BE2C (cell line): ENCODE measurements at places on chromosomes 12 and 14.

DNA sequence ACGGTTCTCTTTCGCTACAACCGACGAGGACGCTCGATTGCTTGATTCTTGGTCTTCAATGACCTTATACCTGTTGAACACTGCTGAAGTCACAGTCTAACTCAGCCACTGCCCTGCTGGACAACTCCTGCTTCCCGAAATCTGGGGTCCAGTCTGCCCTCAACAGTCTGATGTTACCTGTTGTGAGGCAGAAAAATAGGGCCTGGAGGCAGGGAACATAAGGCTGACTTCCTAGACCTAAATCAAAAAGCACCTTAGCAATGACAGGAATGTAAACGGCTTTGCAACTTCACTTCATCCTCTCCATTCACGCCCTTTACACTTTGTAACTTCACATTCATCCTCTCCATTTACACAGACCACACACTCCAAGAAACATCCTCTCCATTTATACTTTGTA, 597 bp upstream of the GLTP start:
- no peak for DNase-seq

DNA sequence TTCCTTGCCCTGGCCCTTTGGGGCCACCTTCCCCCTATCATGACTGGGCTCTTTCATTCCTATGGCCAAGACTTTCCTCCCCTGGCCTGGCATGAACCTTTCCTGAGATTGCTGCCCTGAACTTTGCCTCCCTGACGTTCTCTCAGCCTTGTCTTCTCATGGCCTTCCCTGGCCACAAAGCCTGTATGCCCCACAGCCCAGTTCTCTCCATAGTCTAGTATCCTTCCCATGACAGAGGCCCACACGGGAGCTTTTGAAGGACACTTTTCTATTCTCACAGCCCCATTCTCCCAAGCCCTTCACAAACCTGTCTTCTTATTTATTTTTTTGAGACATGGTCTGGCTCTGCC, 4.5 kb upstream of the RNU7-1 start:
- no peak for DNase-seq

GRCh38 chr14:89533766-89534165, 116.7 kb upstream of the FOXN3 start:
- DNase-seq: no peak

GRCh38 chr14:42322531-42323284, 716.0 kb downstream of the LRFN5 start:
- no peak for DNase-seq

DNA sequence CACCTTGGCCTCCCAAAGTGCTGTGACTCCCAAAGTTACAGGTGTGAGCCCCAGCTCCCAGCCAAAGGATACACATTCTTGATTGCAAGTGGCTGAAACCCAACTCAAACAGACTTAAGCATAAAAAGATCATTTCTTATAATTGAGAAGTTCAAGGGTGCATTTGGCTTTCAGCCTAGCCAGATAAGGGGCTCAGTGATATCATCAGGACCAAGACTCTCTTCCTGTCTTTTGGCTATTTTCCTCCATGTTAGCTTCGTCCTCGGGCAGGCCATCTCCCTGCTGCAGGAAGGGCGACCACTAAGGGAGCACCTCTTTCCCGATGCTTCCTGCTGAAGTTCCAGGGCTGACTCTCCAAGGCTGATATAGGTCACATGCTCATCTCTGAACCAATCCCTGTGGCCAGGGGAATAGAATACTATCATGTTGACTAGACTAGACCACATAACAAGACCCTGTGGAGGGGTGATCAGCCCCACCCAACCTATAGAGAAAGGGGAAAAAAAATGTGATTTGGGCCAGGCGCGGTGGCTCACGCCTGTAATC, 9.8 kb upstream of the KRT8 start:
- DNase-seq: no peak

GRCh38 chr12:51653431-51653830, 62.4 kb downstream of the SCN8A start:
- no peak for DNase-seq

DNA sequence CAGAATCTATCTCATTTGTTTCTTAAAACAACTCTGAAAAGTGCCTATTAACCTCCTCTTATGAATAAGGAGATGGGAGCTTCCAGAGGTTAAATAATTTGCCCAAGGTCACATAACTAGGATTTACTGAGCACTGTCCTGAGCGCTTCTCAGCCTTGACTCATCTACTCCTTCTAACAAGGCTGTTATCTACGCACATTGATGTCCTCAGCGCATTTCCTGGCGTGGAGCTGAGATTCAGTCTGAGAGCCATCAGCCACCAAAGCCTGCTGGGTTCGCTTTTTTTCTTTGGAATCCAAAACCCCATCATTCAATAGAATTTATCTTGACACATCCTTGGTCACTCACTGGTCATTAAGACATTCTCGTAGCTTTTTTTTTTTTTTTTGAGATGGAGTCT, 29.3 kb downstream of the AK7 start:
- no peak for DNase-seq

DNA sequence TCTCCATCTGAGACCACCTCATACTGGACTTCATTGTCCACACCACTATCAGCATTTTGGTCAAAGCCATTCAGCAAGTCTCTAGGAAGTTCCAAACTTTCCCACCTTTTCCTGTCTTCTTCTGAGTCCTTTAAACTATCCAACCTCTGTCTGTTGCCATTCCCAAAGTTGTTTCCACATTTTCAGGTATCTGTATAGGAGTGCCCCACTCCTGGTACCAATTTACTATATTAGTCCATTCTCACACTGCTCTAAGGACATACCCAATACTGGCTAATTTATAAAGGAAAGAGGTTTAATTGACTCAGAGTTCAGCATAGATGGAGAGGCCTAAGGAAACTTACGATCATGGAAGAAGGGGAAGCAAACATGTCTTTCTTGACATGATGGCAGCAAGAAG, 292.2 kb upstream of the ATXN7L3B start:
- no peak for DNase-seq

DNA sequence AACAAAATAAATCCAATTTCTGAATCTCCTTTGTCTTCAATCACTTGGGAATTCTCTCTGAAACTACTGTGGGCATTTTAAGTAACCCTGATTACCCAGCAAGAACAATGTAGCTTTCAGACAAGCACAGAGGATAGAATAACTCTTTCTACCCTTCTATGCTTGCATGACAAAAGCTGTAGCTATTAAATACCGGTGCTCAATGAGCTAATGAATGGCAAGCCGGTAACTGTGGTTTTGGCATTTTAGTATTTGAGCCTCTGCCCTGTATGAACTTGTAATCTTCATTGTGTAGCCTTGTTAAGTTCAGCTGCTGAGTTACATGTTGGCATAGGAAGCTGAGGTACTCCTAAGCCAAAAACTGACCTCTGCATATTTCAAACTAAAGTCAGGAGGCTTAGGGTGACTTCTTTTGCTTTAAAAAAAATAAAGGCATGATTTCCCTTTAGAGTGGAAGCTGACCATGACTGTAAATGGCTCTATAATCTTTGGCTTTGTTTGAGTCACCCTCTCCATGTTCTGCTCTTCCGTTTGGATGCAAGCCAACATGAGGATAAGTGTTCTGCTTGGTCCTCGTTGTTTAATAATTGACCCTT, 171.0 kb upstream of the HIF1A start:
- DNase-seq: peak; percentile 33

DNA sequence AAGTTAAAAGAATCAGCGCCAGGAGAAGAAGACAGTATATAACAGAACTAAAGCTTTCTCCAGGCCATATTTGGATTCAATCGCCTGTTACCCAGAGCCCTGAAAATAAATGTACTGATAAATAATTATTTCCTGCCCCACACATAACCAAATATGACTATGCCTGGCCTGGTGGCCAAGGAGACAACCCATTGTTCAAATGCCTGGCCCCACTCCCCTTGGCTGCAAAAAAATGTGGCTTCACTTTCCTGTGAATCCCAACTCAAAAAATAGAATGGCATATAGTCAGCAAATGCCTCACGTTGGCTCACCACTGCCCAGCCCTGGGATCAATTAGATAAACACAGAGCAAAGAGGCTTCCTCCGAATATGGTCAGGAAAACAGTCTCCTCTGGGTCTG, 472.1 kb downstream of the BCL11B start:
- DNase-seq: no peak

- no peak for DNase-seq
Measured at GRCh38 chr12:122943196-122943595, 23.1 kb downstream of the ABCB9 start.

- DNase-seq: no peak
Measured at GRCh38 chr14:79825046-79825521, 386.2 kb downstream of the DIO2 start.

DNA sequence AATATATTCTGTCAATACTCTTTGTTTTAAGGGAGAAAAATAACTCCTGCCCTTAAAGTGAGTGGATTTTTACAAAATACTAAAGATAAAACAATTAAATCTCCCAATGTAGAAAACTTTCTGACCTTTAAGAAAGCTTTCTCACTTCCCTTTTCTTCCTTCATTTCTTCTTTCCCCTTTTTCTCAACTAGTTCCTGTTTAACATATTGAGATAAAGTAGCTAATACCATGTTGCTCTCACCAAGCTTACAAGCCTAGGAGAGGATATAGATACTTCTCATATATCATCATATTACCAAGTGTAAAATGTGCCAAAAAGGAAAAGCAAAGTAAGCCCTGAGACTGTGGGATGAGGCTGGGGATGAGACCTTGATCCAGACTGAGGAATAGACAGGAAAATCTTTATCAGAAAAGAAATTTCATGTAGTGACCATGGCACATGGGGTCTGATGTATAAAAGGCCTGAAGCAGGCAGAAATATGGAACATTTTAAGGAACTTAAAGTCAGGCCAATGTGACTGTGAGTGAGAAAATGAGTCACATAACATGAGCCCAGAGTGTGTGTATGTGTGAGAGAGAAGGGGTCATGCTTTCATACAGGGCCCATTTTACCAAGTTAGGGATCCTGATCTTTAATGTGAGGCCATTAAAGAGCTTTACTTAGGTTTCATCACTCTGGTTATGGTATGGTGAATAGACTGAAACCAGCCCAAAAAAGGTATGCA, 1.6 kb upstream of the RPL10L start:
- no peak for DNase-seq

DNA sequence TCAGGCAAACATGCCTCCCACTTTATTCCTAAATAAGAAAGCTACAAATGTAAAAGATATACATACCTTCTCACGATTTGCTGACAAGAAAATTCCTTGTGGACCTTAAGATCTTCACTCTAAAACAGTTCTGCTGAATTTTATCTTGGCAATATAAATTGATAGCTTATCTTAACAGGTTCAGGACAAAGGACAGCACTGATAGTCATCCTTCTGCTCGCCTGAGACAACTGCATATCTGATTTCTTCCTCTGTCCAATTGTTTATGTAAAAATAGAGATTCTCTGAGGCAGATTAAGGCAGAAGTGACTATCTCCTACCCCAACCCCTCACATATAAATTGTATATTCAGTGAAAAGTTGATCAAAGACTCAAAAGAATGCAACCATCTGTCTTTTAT, 44.9 kb downstream of the CAPZA3 start:
- no peak for DNase-seq

DNA sequence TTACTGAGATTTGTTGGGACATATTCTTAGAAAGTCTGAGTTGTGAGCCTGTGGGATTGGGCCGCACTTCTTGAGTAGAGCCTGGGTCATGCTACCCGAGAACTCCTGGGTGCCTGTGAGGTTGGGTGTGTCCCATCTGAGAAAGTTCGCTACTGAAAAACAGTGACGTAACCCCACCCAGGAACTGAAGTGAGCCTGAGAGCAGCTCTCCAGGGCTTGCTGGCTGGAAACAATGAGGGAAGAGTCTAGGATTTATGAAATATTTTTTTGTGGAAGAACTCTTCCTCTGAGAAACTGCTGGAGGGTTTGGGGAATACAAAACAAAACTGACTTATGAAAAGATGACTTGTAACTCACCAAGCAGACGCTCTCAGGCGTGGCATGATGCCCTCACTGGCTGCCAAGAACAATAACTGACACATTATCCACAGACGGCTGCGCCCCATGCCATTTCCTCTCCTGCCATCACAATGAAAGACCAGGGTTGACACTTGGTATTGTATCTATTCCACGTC, 69.2 kb downstream of the RASSF3 start:
- DNase-seq: no peak

- DNase-seq: no peak
Measured at GRCh38 chr12:103303484-103303883, 192.3 kb downstream of the C12orf42 start.

DNA sequence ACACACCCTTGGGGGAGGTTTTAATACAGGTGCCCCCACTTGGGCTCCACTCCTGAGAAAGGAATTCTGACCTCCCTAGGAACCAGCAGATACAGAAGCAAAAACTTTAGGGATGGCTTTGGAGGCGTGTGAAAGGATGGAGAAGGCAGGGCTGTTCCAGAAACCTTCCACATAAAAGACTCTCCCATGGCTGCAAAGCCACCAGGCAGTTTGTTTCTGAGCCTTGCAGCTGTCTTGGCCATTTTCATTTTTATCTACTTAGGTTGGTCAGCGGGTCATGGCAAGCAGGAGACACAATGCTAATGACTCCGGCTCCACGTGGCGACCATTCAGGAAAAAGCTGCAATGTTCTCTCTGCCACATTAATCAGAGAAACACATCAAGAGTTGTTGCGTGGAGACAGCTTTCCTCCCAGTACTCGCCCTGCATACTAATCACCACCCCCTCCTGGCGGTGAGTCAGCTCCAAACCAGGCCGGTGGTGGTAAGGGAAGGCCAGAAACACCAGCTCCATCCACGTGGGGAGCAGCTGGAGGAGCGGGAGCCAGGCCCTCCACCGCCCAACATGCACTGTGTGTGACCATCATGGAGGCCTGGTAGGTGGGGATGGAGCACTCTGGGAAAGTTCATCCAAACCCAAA, 30.9 kb upstream of the IRF2BPL start:
- DNase-seq: peak; percentile 95

DNA sequence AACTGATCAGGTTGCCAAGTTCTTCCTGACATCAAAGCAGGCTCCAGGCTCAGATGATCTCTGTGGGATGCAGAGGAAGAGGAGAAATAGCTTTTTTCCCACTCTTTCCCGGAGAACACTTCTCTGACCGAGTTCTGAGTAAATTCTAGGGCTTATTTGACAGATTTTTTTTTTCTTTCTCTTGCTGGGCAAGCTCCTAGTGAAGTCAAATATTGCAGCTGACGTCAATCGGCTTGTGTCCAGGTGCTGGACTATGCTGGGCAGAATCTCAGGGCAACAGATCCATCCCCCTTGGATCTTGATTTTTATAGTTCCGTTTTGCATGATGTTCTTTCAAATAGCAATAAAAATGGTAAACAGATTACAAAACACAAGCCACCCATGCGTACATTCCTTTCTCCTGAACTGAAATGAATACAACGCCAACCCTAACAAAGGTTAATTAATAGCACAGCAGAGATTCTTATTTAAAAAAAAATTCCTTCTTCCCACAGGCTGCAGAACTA, 182.2 kb downstream of the NOVA1 start:
- DNase-seq: no peak

- no peak for DNase-seq
Measured at GRCh38 chr14:24597403-24597802, 12.1 kb downstream of the GZMH start.

DNA sequence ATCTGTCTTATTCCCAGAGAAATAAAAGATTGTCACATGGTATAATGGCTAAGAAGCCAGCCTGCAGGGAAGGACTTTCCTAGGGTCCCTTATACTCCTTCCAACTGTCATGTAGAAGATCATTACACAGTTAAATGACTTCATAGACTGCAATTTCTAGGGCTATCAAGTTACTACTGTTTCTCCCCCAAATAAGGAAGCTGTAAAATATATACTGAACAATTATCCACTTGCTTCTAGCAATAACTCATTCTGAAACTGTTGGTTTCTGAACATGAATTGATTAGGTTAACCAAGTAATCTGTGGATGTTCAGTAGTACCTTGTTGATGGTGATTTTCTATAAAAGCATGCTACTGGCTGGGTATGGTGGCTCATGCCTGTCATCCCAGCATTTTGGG, 44.6 kb downstream of the A2ML1 start:
- no peak for DNase-seq
